Left ventricle myocardium inferior (tissue), 1 donor: ENCODE measurements at places on chromosomes 6 and 20.

DNA sequence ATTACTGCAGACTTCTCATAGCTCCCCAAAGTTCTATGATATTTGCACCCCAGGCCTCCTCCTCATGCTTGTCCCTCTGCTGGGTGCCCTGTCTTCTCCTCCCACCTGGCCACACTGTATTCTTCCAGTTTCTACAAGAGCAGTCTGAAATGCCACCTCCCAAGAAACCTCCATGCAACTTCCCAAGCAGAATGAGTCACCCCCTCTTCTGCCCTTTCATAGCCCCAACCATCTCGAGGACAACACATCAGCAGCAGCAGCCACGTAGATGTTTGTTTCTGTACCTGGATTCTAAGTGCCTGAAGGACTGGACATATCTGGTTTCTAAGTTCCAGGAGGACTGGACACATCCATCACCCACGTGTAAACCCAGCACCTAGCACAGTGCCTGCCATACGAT lies 6.6 kb upstream of the ULBP2 start:
- no peak for DNase-seq
- H3K27me3 ChIP-seq: peaks cover 98% of the 10 kb centered on the region

DNA sequence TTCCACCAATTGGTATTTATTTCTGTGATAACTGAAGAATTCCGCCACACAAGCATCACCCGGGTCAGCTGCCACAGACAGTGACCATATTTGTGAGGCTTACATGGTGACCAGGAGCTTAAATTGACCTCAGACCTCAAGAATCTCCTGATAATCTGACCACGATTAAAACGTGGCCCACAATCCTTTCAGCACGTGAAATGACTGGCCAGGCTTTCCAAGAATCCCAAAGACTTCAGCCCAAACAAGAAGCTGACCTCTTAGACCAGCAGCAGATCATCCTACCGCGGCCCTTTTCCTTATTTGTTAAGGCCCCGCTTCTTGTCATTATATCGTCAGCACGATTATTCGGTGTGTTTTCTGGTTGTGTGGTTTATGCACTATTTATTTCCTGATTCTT lies 45.6 kb upstream of the CD93 start:
- DNase-seq: no peak
- no peaks in the 10 kb centered on the region for H3K27me3 ChIP-seq
- H3K27ac ChIP-seq: peak overlapping the region; percentile 87

- DNase-seq: no peak
- peaks cover 64% of the 10 kb centered on the region for H3K27me3 ChIP-seq
These were observed 69.7 kb upstream of the LY86 start for GRCh38 chr6:6518631-6519427.

- DNase-seq: no peak
- H3K4me3 ChIP-seq: peak overlapping the region; percentile 83
- peaks cover 47% of the 10 kb centered on the region for H3K4me1 ChIP-seq
- peaks cover 5% of the 10 kb centered on the region for H3K36me3 ChIP-seq
These were observed 2.1 kb upstream of the HIVEP1 start for GRCh38 chr6:12009876-12010634.

DNA sequence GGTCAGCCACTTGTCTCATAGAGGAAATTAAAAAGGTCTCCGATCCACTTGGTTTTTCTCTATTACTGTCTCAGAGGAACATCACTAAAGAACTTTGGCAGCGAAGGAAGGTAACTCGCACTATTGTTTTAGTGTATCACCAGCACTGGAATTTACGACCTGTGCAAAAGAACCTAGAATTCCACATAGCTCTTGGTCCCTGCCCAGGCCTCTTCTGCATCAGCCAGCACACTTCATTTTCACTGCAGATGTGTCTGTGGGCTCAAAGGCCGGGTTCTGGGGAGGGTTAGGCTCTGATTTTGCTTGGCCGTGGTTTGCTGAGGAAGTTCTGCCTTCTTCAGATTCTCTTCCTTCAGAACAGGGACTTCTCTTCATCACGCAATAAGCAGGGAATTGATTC lies 102.8 kb upstream of the TMEM181 start:
- peaks cover 36% of the 10 kb centered on the region for H3K36me3 ChIP-seq
- no peak for DNase-seq
- no peak overlapping the region for H3K27ac ChIP-seq
- no peak overlapping the region for H3K4me3 ChIP-seq
- H3K4me1 ChIP-seq: no peaks in the 10 kb centered on the region
- H3K27me3 ChIP-seq: no peaks in the 10 kb centered on the region

- no peaks in the 10 kb centered on the region for H3K36me3 ChIP-seq
- DNase-seq: no peak
- H3K27me3 ChIP-seq: no peaks in the 10 kb centered on the region
- no peak overlapping the region for H3K4me3 ChIP-seq
- H3K27ac ChIP-seq: peak overlapping the region; percentile 50
- H3K4me1 ChIP-seq: peaks cover 12% of the 10 kb centered on the region
These were observed 80.2 kb upstream of the PHACTR1 start for GRCh38 chr6:12636336-12636735.

- H3K27me3 ChIP-seq: peaks cover 59% of the 10 kb centered on the region
- DNase-seq: no peak
- no peaks in the 10 kb centered on the region for H3K36me3 ChIP-seq
These were observed 57.6 kb upstream of the FOXP4 start for GRCh38 chr6:41488433-41489119.

- H3K4me1 ChIP-seq: no peaks in the 10 kb centered on the region
- H3K4me3 ChIP-seq: no peak overlapping the region
- no peaks in the 10 kb centered on the region for H3K36me3 ChIP-seq
- no peaks in the 10 kb centered on the region for H3K27me3 ChIP-seq
These were observed 59.7 kb upstream of the MYLIP start for GRCh38 chr6:16069222-16069621.

DNA sequence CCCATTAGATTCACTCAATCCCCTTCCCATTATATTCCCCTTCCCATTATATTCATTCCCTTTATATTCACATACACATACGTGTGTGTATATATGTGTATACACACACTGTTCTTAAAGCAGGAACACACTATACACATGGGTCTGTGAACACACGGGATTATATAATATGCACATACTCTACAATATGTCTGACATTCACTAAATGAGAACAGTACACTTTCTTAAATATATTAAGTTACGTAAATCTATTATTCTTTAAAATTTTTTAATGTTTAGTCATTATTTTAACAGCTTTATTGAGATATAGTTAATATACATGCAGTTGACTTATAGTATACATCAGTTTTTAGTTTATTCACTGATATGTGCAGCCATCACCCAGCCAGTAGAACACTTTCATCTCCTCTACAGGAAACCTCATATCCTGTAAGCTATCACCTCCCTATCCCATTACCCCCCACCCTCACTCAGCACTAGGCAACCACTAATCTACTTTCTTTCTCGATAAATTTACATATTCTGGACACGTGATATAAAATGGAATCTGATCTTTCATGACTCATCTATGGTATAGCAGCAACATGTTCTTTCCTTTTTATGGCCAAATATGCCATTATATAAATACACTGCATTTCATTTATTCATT lies 13.9 kb upstream of the SUMO4 start:
- H3K4me3 ChIP-seq: no peak overlapping the region
- no peak overlapping the region for H3K27ac ChIP-seq
- no peak for DNase-seq

DNA sequence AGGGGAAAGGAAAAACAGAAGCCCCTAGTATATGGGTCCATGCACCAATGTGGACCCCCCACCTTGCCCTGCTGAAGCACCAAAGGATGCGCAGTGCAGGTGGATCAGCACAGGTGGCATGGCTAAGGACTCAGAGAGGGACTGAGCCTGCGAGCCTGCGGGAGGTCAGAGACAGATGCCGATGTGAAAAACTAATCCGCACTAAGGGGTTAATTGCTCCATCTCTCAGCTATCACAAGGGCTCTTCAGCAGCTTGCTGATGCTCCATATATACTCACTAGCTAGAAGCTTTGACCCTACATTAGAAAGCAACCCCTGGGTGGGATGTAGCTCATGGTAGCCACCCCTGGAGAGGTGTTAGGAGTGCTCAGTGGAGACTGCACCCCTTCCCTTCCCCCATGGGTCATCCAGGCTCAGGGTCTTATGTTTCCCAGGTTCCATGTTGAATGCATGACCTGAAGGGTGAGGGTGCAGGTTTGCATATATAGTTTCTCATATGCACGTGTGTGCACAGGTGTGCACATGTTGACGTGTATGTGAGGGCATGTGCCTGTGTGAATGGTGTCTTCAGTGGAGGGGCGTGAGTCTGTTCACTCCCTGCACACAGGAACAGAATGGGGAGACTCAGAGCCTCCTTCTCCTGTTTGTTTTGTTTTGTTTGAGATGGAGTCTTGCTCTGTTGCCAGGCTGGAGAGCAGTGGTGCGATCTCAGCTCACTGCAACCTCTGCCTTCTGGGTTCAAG lies 13.4 kb upstream of the IP6K3 start:
- H3K4me3 ChIP-seq: no peak overlapping the region
- no peak for DNase-seq
- H3K27me3 ChIP-seq: no peaks in the 10 kb centered on the region

DNA sequence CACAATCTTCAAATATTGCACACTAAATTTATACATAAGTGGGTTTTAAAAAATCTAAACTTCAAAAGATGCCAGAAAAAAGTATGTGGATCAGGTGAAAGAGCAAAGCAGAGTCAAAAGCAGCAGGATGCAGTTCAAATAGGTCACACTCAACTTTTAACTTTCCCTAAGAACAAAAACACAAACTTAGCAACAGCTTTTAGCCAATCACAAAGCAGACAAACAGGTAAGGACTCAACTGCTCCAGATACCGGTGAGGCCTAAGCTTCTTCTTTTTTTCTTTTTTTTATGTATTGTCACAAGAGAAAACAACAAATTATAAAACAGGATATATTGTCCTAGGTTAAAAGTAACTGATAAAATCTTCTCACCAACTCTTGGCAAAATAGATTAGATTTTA lies 74.7 kb downstream of the SESN1 start:
- no peak overlapping the region for H3K4me3 ChIP-seq
- no peaks in the 10 kb centered on the region for H3K27me3 ChIP-seq
- H3K27ac ChIP-seq: no peak overlapping the region
- DNase-seq: no peak

- H3K4me1 ChIP-seq: peaks cover 30% of the 10 kb centered on the region
- no peak overlapping the region for H3K4me3 ChIP-seq
- no peak overlapping the region for H3K27ac ChIP-seq
- H3K27me3 ChIP-seq: no peaks in the 10 kb centered on the region
- H3K36me3 ChIP-seq: no peaks in the 10 kb centered on the region
These were observed 29.2 kb downstream of the ATP9A start for GRCh38 chr20:51738877-51739447.

- no peaks in the 10 kb centered on the region for H3K36me3 ChIP-seq
- H3K4me3 ChIP-seq: no peak overlapping the region
- no peak overlapping the region for H3K27ac ChIP-seq
- no peaks in the 10 kb centered on the region for H3K4me1 ChIP-seq
- peaks cover 24% of the 10 kb centered on the region for H3K27me3 ChIP-seq
- no peak for DNase-seq
These were observed 19.9 kb upstream of the THBS2 start for GRCh38 chr6:169273511-169273910.

DNA sequence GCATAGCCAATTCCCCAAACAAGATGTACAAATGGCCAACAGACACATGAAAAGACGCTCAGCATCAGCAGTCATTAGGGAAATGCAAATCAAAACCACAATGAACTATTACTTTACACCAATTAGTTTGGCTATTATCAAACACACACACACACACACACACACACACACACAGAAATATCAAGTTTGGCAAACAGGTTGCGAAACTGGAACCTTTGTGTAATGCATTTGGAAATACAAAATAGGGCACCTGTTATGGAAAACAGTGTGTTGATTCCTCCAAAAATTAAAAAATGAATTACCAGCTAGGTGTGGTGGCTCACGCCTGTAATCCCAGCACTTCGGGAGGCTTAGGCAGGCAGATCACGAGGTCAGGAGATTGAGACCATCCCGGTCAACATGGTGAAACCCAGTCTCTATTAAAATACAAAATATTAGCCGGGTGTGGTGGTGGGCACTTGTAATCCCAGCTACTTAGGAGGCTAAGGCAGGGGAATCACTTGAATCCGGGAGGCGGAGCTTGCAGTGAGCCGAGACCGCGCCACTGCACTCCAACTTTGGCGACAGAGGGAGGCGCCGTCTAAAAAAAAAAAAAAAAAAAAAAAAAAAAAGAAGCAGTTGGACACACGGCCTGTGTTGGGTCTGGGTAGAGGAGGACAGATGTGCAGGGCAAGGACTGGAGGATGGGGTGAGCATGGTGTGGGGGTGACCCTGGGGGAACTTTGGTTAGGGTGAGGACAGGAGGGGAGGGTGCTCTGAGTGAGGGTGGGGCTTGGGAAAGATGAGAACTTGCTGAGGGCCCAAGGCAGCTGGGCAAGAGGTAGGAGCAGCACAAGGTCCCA lies 23.8 kb downstream of the HLA-F start:
- H3K27ac ChIP-seq: no peak overlapping the region
- H3K4me1 ChIP-seq: peaks cover 36% of the 10 kb centered on the region
- peak overlapping the region; percentile 83 for H3K4me3 ChIP-seq
- no peak for DNase-seq
- no peaks in the 10 kb centered on the region for H3K27me3 ChIP-seq

GRCh38 chr6:28001751-28002150 lies 44.7 kb downstream of the OR2B6 start:
- H3K36me3 ChIP-seq: no peaks in the 10 kb centered on the region
- H3K4me1 ChIP-seq: no peaks in the 10 kb centered on the region
- H3K27me3 ChIP-seq: peaks cover 22% of the 10 kb centered on the region
- H3K4me3 ChIP-seq: no peak overlapping the region

- H3K36me3 ChIP-seq: no peaks in the 10 kb centered on the region
- peaks cover 90% of the 10 kb centered on the region for H3K27me3 ChIP-seq
- no peak for DNase-seq
These were observed 8.5 kb upstream of the PDYN start for GRCh38 chr20:2002365-2002764.

- H3K4me1 ChIP-seq: peaks cover 17% of the 10 kb centered on the region
- H3K36me3 ChIP-seq: no peaks in the 10 kb centered on the region
- no peak for DNase-seq
- no peaks in the 10 kb centered on the region for H3K27me3 ChIP-seq
- no peak overlapping the region for H3K4me3 ChIP-seq
These were observed 124.2 kb downstream of the SLC16A10 start for GRCh38 chr6:111211411-111212030.

DNA sequence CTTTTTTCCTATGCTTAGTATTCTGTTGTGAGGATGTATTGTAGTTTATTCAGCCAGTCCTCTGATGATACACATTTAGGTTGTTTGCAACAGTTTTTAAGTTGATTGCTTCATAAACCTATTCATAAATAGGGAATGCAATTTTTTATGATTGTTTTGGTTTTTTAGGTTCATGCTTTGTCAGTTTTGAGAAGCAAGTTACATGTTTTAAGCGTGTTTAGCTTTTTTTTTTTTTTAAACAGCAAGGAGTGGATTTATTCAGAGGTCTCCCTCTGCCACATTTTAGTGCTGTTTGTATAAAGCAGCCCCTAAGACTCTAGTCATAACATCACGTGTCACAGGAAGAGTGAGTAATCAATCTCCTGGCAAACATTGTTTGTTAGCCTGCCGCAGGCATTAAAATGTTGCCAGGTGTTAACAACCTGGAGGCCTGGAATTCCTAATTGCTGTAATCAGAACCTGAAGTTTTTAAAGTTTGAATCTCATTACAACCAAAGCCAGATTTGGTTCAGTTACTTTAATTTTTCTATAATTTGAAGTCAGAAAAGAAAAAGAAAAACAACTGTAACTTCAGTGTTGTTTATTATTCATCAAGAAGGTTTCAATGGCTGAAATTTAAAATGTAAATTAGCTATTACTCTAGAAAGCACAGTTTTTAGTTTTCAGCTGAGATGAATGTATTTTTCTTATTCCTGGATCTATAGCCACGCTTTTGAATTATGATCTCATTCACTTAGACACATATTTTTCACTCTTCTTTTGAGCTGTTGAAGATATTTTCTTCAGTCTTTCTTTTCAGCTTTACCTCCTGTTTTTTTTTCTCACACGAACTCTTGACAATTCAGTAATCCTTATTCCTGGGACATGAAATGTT lies 59.2 kb downstream of the KCNS1 start:
- H3K27ac ChIP-seq: no peak overlapping the region
- H3K27me3 ChIP-seq: no peaks in the 10 kb centered on the region
- no peak overlapping the region for H3K4me3 ChIP-seq
- H3K4me1 ChIP-seq: peaks cover 33% of the 10 kb centered on the region
- no peak for DNase-seq
- peaks cover 6% of the 10 kb centered on the region for H3K36me3 ChIP-seq
